ENCODE measurements at places on chromosomes 5 and 9.

DNA sequence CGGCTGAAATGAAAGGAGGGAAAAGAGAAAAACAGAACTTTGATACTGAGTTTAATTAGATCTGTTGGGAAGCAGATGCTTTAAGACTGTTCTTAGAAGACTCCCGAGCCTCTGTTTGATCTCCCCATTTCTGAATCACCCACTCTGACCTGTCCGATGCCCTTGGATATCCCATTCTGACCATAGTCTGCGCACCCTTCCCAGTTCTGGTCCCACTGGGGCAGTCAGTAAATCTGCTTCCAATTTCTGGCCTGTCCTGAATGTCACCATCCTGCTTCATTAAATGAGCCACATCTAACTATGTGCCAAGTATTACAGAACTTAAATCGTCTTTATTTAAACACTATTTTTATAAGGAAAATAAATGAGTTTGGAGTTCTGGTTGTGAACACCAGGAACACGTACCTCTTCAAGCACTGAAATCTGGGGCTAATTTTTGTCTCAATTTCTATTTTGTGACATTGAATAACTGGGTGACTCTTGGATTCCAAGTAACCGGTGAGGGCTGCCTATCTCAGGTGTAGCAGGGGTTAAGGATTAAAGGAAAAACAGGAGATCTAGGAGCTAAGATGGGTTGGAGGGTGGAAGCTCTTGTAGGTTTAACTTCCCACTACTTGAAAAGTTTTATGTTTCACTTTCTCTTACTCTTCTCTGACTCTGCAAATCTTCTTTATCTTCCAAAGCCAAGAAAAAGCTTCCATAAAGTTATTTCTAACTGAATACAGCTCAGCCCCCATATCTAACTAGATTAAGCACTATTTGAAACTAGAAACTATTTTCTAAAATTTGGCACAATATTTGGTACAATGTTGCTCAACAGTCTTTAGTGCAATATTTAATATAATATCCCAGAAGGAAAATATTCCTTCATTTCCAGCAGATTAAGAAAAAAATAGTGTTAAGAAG, 40.1 kb downstream of the ALDH1A1 start:
- no peak for DNase-seq

GRCh38 chr9:95008151-95008771, 281.8 kb downstream of the AOPEP start:
- no peak for DNase-seq

- no peak for DNase-seq
Observed at GRCh38 chr5:7795306-7795705, 55.6 kb downstream of the CFAP90 start.

DNA sequence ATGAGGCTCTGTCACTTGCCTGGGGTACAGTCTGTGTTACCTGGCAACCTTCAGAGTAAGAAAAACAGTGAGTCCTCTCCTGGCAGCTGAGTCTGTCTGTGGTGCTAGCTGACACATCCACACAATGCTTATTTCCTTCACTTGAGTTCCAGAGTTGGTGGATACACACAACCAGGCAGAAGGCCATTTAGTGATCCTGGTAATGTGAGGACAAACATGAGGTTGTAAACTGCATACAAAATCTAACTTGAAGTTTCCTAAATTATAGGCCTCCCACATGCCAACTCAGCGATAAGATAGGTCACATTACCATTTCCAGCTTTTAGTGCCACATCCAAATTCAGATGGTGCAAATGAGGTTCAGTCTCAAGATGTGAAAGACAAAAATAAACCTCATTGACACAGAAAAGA, 125.5 kb downstream of the DCP2 start:
- DNase-seq: no peak

- DNase-seq: no peak
Observed at GRCh38 chr5:36360307-36360706, 58.6 kb upstream of the RANBP3L start.

DNA sequence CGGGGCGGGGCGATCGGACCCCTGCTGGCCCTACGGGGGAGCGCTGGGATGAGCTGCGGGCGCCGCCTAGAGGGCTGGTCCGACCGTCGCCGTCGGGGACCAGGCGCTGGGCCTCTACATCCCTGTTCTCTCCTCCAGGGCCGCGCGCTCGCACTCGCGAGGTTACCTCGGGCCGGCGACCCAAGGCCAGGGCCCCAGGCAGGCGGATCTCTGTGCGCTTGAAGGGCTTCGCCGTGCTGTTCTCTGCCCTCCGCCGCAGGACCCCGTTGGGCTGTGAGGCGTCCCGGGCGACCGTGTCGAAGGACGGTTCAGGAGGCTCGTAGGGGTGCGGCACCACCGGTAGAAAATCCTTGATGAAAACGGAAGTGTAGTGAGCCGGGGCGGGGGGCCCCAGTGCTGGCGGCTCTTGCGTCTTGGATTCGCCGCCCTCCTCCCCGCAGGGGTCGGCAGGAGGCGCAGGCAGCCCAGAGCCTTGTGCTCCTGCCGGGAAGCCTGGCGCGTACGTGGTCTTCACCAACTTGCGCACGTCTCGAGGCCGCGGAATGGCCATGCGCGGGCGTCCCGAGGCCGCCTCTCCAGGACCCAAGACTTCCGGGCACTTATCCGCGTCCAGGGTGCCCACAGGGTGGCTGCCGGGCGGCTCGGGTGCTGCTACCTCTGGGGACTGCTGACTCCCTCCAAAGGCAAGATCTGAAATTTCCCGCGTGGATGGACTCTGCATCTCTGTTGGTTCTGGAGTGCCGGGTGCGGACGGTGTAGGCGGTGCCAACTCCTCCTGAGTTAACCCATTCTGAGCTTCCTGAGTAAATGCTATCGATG, 2.0 kb downstream of the PROB1 start:
- DNase-seq: peak; percentile 74

GRCh38 chr9:94135222-94135621, 51.0 kb downstream of the PTPDC1 start:
- no peak for DNase-seq

DNA sequence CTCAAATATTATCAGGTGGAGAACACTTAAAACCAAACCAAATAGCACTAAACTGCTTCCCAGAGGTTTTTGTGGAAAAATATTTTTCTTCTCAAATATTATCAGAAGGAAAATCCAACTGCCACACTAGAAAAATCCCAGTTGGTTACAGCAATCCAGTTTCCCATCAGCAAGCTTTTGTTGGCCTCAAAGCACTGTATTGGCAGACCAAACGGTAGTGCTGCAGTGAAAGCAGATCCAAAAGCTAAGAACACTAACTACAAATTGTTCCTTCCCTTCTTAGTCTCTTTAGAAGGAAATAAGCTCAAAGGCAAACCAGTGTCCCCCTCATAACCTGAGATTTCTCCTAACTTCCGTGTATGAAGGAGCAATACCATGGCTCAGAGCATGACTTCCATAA, 105.3 kb downstream of the TRIM36 start:
- no peak for DNase-seq

- DNase-seq: peak; percentile 14
Observed at GRCh38 chr9:71909887-71910649, 925 bp downstream of the ABHD17B start.

DNA sequence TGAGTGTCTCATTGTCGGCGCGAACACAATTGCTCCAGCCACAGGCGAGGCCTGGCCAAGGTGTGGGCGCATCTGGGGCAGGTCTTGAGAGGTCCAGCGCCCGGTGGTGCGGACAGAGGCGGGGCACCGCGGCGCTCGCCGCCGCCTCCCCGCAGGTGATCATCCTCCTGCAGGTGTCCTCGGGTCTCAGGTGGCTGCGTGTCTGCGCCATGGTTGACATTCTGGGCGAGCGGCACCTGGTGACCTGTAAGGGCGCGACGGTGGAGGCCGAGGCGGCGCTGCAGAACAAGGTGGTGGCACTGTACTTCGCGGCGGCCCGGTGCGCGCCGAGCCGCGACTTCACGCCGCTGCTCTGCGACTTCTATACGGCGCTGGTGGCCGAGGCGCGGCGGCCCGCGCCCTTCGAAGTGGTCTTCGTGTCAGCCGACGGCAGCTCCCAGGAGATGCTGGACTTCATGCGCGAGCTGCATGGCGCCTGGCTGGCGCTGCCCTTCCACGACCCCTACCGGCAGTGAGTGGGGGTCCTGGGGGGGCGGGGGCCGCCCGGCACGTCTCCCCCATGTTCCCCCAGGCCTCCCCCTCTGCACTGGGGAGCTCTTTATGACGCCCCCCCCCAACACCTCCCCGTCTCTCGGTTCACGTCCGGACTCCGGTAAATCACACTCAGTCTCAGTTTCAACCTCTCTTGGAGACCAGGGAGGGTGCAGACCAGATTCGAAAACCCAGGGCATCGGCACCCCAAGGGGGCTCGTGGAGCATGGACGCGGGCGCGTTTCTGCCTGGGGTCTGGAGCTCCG, 446 bp downstream of the NXNL2 start:
- DNase-seq: no peak

DNA sequence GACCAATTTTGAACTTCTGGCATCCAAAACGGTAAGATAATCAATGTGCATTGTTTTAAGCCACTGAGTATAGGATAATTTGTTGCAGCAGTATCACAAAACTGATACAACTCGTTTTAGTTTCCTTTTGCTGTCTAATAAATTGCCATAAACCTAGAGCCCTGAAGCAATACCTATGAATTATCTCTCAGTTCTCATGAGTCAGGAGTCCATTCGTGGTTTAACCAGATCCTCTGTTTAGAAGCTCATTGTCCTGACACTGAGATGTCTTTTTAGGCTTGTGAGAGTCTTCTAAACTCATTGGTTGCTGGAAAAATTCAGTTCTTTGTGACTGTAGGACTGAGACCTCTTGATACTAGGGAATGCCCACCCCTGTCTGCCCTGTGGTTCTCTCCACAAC, 262.9 kb downstream of the SEMA5A start:
- DNase-seq: no peak

- DNase-seq: no peak
Observed at GRCh38 chr5:89010512-89010911, 127.5 kb upstream of the MEF2C start.

GRCh38 chr5:107893642-107894041, 222.9 kb upstream of the EFNA5 start:
- no peak for DNase-seq

DNA sequence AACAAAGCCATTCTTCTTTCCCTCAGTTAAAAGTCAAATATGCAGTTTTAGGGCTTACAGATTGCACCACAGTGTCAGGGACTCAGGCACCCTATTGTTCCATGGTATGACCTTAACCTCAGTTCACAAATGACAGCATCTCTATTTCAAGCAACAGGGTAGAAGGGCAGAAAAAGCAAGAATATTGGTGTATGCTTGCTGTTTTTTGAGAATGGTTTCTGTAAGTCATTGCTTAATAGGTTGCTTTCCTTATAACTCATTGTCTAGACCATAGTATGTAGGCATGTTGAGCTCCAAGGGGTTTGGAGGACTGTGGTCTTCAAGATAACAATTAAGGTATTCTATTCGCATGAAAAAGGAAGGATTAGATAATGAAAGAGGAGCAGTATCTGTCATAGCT, 183.5 kb upstream of the EDIL3 start:
- DNase-seq: no peak

DNA sequence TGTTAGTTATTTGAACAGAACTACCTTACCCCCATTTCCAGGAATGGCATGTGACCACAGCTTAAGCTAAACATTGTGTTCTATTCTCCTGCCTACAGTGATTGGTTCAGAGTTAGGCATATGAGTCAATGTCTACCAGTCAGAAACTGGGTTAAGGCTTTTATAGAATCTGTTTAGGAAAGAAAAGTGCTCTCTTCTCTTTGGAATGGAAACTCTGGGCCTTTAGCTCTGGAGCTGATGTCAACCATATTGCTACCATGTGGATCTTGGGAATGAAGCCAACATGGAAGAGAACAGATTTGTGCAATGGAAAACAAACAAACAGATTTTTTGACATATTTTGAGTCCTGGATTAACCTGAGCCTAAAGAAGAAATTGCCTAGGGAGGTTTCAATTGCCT, 488.9 kb upstream of the TNC start:
- no peak for DNase-seq

Measured in stimulated activated CD4-positive, alpha-beta T cell treated with anti-CD3 and anti-CD28 coated beads, Interleukin-12 subunit alpha, Interleukin-12 subunit beta, amount 100 ng/mL, for 48 hours (primary cell).